Stimulated activated CD4-positive, alpha-beta T cell treated with anti-CD3 and anti-CD28 coated beads, Interleukin-1b, Interleukin-23, amount 100 ng/mL, for 24 hours (primary cell): ENCODE measurements at places on chromosomes 5 and 9.

GRCh38 chr5:1419476-1420210 lies 25.6 kb downstream of the SLC6A3 start:
- no peak for DNase-seq

DNA sequence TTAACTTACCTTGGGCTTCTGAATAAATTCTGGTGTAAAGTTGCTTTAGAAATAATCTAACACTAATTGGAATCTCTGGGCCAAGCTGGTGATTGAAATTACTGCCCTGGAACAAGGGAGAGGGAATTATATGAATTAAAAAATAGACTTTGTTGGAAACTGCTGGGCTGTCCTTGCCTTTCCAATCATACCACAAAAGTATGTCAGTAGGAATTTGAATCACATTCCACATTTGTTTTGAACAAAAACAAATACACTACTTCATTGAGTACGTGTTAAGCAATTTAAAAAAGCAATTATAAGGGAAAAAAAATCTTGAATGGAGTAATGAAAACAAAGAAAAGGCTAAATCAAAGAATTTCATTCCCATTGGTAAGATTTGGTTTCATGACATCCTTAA lies 102.5 kb upstream of the SREK1 start:
- DNase-seq: no peak

DNA sequence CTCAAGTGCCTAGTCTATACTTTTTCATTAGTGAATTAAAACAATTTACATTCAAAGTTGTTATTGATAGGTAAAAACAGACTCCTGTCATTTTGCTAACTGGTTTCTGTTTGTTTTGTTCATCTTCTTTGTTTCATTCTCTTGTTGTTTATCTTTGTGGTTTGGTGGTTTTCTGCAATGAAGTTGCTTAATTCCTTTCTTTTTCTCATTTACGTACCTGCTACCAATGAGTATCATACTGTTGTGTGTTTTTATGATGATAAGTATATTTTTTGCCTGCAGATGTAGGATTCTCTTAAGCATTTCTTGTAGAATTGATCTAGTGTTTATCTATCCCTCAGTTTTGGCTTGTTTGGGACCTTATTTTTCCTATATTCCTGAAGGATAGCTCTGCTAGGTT lies 2230.0 kb downstream of the MAT2B start:
- no peak for DNase-seq

- no peak for DNase-seq
Measured at GRCh38 chr9:104944356-104944755, 16.4 kb upstream of the ABCA1 start.

- no peak for DNase-seq
Measured at GRCh38 chr9:19145881-19146280, 18.6 kb upstream of the PLIN2 start.
